CD4-positive, alpha-beta memory T cell (primary cell): ENCODE measurements at places on chromosomes 7 and 10.

- no peak for DNase-seq
Measured at GRCh38 chr10:30999070-30999712, 32.5 kb downstream of the ZNF438 start.

DNA sequence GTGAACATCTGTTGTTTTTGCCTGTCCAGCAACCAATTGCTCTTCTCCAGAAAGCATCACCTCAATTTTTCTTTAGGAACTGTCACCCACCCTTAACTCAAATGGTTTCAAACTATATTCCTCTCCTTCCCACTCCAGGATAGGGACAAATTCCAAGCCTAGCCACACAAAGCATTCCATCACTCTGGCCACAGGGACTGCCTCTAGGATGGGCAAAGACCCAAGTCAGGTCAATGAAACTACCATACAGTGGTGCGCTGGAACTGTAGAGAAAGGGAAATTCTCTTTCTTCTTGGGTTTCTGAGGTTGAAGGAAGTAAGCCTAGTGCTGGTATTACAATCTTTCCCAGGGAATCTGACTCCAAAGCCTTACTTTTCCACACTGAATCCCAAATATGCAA is 3.6 kb downstream of the MICU1 start:
- DNase-seq: no peak

- DNase-seq: no peak
Measured at GRCh38 chr7:27185013-27185853, at the start of gene HOXA11. Gene HOXA11 (minus strand): TSS chr7:27185232. CDS start chr7:27185144, 88 bp downstream.

DNA sequence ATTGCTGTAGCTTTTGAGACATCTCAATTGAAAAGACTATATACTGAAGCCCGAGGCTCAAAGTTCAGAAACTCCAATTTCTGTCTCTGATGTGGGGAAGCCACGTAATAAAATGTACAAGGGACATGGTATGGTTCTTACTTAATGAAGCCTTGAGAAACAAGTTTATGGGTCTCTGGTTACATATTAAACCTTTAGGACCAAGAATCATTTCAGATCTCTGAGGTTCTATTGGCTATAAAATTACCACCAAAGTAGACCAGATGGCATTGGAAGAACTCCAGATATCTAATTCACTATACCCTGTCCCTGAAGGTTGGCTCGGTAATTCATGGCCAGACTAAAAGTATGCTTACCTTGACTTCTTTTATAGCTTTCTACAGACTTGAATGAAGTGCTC is 23.7 kb downstream of the STAMBPL1 start:
- DNase-seq: no peak

- no peak for DNase-seq
Measured at GRCh38 chr10:118193642-118194041, 146.9 kb upstream of the RAB11FIP2 start.

DNA sequence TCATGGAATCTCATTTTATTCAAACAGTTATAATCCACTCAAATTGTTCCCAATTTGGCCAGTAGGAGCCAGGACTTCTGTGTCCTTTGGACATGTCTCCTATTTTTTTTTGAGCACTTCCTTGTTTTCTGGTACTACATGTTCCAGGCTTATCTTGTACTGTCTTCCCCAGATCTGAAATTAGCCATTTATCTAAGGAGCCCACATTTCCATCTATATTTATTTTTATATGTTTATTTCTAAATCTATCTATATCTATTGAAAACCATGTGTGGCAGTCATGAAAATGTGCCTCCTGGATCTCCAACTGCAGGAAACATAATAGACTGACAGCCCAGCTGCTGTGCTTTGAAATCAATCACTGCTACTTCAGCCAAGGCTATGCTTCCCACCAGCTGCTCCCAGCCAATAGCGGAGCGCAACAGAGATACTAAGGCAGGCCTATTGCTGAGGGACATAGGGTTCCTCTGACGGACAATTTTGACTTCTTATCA is 147.1 kb downstream of the LRRC4 start:
- no peak for DNase-seq

DNA sequence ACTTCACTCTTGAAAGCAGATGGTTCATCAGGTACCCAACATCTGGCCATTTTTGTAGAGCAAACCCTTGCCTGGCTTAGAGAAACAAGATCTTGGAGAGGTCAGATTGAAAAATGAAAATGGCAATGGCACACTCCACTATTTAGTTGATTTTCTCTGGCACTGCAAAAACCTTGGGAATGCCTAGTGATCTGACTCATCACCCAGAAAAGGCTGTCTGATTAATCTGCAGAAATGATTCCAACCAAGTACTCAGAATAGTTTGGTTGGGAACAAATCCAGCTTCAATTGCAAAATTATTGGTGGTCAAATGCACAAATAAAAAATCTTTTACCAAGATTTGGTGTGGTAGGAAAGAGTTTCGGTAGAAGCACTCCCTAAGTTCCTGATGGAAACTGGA is 351.2 kb downstream of the PHTF2 start:
- no peak for DNase-seq

- peak; percentile 12 for DNase-seq
Measured at GRCh38 chr10:124092860-124093773, at the start of gene CHST15. Gene CHST15 (minus strand): TSS chr10:124093598. CDS start chr10:124046212, 47,386 bp downstream.

DNA sequence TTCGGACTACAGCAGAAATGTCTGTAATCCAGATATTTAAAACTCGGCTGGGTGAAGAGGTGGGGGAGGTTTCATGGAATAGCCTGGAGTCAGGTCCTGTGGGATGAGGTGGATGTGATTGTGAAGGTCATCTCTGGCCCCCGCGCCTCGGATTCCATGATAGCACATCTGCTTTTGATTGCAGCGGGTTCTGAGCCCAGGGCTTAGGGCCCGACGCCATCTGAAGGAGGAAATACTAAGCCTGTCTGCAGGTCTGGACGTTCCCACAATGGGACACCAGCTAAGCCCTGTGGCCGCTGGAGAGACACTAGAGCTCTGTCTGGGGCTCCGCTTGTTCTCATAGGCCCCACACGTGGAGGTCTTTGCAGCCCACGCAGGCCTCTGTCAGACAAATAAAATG is 328.7 kb downstream of the CXCL12 start:
- no peak for DNase-seq

GRCh38 chr7:52695973-52696595 is 339.3 kb upstream of the POM121L12 start:
- DNase-seq: no peak
